ENCODE measurements at places on chromosomes 16 and 17.

GRCh38 chr16:46897471-46897870 lies 13.3 kb downstream of the GPT2 start:
- no peak for DNase-seq

GRCh38 chr16:56637814-56638750 lies at the start of gene MT1A:
MT1A (plus strand) TSS chr16:56638666; CDS start chr16:56638739, 73 bp downstream.
- DNase-seq: no peak

DNA sequence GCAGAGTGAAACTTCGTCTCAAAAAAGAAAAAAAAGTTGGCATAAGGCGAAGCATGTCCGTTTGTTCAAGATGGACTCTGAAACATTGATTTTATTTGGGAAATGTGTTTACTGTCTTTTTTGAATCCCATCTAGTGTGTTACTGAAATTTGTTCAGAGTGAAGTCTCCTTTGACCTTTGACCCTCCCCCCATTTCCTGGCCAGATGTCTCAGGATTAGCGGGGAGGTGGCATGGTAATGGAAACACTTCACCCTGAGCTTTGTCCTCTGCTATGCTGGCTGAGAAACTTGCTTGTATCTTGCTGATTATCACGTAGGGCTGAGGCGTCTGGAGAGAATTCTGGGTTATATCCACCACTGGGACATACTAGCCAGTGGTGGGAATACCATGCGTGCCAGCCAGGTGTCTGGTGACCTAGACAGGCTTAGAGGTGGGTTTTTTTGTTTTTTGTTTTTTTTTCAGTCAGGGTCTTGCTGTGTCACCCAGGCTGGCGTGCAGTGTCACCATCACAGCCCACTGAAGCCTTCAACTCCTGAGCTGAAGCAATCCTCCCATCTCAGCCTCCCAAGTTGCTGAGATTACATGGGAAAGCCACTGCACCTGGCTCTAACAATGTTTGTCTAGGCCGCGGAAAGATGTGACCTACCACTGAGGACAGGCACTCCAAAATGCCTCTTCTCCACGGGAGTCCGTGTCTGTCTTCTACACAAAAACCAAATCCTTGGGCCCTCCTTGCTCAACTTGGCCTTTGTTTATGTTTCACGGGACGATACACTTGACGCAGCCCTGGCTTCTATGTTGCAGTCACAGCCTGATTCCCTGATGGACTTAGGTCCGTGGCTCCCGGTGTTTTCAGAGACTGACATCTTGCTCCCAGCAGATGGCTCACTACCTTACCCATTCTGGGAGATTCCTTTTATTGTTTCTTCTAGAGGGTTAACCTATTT lies 6.6 kb upstream of the GALK1 start:
- DNase-seq: no peak

DNA sequence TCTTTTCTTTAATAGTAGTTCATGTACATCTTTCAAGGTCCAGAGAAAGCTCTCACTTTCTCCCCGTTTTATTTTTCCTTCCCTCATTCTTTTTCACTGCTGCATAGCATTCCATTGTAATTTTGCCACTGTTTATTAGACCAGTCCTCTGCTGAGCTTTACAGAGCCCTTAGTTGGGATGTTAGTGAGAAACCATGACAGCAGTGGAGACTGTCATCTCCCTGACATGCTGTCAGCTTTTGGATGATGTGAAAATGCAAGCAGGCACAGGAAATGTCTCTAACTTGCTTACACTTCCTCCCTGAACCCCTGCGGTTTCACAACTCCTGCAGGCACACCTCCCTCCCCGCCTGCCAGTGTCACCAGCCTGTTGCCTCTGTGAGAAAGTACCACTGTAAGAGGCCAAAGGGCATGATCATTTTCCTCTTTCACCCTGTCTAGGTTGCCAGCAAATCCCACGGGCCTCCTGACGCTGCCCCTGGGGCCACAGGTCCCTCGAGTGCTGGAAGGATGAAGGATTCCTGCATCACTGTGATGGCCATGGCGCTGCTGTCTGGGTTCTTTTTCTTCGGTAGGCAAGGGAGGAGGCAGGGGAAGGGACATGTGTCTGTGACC lies at the start of gene ITGAL:
Gene ITGAL (plus strand): TSS at position 415 of the 615 bp plus-strand sequence. CDS start 96 bp downstream, at position 511.
- no peak for DNase-seq

DNA sequence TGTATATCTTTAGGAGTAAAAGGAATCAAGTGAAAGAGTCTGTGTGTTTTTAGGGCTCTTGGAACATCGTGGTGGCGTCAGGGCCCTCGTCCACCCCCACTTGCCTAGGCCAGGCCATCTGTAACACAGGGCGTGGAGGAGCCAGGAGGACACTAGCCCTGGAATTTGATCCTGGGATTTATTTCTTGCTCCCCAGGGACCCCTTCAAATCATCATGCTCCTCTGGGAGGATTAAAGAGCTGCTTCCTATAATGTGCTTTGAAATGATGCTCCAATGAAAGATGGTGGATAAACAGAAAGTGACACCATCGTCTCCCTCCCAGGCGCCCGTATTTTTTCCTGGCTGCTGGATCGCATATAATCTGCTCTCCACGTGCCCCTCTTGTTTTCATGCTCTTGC lies 113.3 kb downstream of the AATF start:
- DNase-seq: no peak

- no peak for DNase-seq
Measured at GRCh38 chr16:15601212-15601879, 41.6 kb downstream of the MARF1 start.

- DNase-seq: no peak
Measured at GRCh38 chr16:50302472-50303005, 36.2 kb downstream of the ADCY7 start.

DNA sequence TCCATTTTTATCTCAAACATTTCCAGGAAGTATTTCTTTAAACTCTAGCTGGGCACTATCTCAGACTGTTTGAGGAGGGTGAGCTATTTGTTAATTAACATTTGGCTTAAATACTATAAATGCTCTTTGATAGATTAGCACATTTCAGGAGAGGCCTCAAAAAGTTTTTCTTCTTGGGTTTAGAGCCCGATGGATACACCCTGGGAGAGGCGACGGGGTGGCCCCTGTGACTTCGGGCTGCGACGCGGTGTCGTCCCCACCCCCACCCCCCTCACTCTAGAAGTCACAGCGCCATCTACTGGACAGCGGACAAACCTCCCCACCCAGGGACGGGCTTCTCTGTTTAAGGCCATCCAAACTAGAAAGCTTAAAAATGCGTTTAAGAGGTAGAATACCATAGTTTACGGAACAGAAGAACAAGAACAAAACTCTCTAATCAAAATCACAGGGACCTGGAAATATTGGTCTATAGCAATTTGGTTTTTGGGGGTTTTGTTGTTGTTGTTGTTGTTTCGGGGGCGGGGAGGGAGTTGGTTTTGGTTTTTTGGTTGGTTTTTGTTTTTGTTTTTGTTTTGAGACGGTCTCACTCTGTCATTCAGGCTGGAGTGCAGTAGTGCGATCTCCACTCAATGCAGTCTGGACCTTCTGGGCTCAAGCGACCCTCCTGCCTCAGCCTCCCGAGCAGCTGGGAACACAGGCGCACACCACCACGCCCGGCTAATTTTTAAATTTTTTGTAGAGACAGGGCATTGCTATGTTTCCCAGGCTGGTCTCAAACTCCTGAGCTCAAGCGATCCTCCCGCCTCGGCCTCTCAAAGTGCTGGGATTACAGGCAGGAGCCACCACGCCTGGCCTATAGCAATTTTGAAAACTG lies 254.4 kb downstream of the C16orf95 start:
- no peak for DNase-seq
